ENCODE measurements at places on chromosomes 5 and 9.

GRCh38 chr5:14882658-14883580, 11.3 kb upstream of the ANKH start:
- no peak for DNase-seq

GRCh38 chr5:151779531-151780125, 7.9 kb downstream of the G3BP1 start:
- DNase-seq: no peak

DNA sequence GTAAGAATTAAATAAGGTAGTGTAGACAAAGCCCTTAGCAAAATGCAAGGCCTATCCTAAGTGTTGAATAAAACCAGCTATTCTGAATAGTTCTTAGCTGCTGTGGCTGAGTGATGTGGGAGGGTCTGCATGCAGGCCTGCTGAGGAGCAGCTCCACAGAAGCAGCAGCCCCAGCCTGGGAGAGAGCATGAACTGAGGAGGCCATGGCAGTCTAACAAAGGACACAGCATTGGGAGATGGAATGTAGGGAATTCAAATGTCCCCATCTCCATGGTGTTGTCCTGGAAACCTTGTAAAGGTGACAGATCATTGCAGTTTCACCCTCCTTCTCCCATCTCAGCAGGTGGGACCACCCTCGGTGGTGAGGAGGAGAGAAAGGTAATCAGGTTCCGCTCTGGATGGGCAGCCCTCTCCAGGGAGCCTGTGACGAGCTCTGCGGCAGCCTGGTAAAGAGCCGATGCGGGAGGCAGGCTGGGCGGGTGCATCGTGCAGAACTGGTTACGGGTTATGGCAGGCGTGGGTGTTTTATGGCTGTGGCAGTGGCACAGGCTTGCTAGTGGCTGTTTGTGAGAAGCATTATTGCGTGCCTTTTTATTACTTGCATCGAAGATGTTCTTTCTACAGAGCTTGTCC, 199.9 kb upstream of the GLRA1 start:
- DNase-seq: no peak

DNA sequence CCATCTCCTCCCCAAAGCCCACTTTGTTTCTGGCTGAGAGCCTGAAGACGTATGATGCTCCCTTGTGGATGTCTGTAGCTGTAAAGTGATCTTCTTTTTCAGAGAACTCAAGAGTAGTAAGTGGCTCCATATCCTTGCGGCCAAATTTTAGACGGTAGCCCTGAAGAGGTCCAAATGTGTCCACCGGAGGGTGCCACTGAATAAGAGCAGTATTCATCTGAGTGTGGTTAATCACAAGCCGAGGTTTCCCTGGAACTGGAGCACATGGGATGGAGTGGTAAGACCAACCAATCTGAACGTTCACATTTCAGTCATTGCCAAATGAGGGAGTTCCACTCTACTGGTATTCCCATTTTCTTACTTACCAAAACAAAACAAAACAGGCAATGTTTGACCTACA, 686.5 kb upstream of the DMAC1 start:
- peak; percentile 11 for DNase-seq

- no peak for DNase-seq
Observed at GRCh38 chr5:32229586-32229985, 55.5 kb upstream of the GOLPH3 start.

GRCh38 chr5:53166183-53166495, 56.6 kb upstream of the MOCS2 start:
- DNase-seq: peak; percentile 6

- no peak for DNase-seq
Observed at GRCh38 chr9:7370988-7371387, 428.6 kb downstream of the DMAC1 start.

DNA sequence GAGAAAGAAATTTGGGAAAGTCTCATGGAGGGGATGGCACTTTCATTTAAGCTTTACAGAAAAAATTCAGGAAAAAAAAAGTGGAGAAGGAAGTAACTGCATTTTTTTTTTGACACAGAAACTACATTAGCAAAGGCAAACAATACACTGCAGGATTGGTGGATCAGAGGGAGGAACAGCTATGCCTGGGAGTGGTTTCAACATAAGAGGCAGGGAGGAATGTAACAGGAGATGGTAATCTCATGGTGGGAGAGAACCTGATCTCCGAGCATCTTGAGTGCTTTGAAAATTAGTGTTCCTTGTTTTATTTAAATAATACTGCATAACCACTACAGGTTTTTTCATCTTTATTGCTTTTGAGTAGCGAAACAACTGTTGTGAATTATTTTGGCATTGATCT, 249.4 kb downstream of the FAM170A start:
- DNase-seq: no peak

DNA sequence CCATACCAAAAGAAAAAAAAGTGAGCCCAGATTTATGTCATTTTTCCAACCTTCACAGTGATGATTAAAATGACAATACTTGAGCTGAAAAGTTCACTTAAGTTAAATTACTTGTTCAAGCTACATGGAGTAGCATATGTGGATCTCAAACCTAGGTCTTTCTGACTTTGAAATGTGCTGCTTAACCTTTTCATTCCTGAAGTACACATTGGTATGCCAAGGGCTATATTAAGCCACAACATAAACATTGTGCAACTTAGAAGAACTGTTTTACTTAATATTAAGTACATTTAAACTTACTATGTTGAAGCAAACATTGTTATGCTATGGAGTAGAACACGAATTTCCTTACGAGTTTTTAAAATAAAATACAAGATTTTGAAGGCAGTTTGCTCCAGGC, 105.0 kb downstream of the GIN1 start:
- peak; percentile 32 for DNase-seq

- DNase-seq: no peak
Observed at GRCh38 chr5:90284375-90284774, 125.2 kb downstream of the CETN3 start.

DNA sequence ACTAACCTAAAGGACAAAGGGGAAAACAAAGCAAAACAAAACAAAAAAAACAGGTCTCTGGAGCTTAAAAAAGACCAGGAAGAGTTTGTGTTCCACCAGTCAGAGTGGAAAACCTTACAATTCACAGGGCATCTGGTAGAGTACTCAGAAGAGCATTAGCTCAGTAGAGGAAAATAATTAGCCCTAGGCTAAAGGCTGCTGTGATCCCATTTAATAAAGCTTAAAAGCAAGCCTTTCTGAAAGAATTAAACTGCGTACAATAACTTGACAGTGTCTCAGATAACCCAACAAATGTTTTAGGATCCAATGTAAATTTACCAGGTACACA, 7.3 kb downstream of the ECM2 start:
- no peak for DNase-seq

DNA sequence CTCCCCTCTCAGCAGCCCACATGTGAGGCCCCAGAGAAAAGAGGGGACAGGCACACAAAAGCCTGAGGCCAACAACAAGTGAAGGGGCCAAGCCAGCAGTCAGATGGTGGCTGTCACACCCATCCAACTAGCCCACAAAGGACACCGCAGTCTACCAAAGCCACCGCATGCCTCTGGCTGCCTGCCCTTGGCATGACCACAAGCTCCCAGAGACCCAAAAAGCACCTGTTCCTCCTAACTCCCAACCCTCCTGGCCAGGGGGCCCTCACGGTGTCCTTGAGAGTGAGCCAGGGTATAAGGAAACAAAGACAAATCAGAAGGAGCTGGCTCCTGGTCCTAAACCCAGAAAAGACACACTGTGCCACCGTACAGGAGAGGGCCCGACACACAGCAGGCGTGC, 77.8 kb upstream of the LRRTM2 start:
- no peak for DNase-seq

DNA sequence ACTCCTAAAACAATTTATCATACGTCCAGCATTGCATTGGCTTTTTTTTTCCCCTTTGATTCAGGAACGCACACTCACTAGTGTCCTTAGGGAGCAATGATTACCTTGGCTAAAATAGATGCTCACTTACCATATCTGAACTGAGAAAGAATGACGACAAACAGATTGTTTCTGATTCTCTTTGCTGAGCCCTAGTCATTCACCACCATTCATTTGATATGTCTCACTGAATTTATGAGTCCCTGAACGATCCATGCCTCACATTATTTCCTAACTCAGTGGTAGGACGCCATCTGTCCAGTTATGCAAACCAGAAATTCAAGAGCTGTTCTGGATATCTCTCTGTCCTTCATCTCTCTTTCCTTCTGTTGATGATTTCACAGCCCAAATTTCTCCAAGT, 39.3 kb upstream of the DAB2 start:
- DNase-seq: peak; percentile 75

GRCh38 chr5:92581249-92581648, 999.8 kb downstream of the NR2F1-AS1 start:
- no peak for DNase-seq

GRCh38 chr9:134132208-134132870, 3.5 kb upstream of the WDR5 start:
- DNase-seq: no peak

DNA sequence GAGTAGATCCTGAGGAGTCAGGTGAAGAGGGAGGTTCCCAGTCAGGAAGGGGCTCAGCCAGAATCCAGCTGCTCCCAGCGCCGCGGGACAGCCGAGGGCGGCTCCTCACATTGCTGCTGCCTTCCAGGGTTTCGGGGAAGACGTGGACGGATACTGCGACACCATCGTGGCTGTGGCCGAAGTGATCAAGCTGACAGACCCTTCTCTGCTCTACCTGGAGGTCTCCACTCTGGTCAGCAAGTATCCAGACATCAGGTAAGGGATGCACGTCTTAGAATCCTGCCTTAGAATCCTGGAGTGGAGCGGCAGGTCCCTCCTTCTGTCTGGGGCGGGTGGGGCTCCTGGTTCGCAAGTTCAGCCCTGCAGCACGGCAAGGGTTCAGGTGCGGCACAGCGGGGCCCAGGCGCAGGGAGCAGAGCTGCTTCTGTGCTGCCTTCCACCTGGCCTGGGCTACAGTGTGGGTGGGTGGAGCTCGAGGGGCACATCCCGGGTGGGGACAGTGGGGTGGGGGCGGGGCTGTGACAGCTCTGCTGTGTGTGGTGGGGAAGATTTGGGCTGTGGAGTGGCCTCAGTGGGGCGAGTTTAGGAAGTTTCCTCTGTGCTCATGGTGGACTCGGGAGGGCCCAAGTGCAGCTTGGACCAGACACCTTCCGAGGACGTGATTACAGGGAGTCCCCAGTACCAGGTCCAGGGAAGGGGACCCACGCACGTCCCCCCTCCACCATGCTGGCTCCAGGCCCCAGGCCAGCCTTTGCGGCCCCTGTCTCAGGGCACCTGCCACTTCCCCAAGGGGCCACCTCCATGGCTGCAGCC, 22.8 kb downstream of the EXOC3 start:
- no peak for DNase-seq

GRCh38 chr9:127116957-127117356, 5.5 kb downstream of the ANGPTL2 start:
- DNase-seq: no peak

All from fibroblast of skin of left quadriceps (primary cell).